Activated CD4-positive, alpha-beta T cell treated with anti-CD3 and anti-CD28 coated beads, Interleukin-2, Interleukin-6, amounts not matched to agents 100 ng/mL and 50 ng/mL, durations not matched to agents 16 hours and 8 hours (primary cell): ENCODE measurements at places on chromosomes 2 and 18.

- DNase-seq: no peak
Observed at GRCh38 chr2:241612156-241613016, 24.6 kb downstream of the THAP4 start.

- DNase-seq: peak; percentile 54
Observed at GRCh38 chr2:27016801-27017325, 15.9 kb upstream of the TMEM214 start.

DNA sequence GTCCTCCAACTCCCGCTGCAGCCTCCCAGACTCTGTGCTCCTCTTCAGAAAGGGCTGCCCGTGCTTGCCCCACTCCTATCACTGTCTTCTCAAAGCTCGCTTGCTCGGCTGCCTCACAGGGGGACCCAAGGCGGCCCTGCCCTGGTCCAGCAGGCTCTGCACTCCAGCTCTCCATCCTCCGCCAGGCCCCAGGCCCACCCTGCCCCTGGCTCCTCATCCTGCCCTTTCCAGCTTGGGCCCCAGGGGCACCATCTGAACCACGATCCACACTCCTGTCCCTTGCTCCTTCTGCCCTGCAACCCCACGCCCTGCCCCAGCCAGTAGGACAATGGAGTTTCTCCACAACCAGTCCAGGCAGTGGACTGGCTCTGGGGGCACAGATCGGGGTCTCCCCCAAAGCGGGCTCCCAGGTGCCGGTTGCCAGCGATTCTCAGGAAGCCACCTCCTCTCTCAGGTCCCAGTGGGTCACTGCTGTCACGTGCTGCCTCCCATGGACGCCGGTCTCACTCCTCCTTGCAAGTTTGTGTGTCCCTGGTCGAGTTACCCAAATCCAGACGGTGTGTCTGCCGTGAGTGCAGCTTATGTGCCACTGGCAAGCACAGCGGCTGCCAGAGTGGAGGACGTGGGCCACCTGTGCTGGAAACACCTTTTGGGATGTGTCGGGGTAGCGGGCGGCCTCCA is 238.5 kb downstream of the HDAC4 start:
- DNase-seq: no peak

GRCh38 chr2:238979636-238980035 is 131.8 kb downstream of the TWIST2 start:
- no peak for DNase-seq

DNA sequence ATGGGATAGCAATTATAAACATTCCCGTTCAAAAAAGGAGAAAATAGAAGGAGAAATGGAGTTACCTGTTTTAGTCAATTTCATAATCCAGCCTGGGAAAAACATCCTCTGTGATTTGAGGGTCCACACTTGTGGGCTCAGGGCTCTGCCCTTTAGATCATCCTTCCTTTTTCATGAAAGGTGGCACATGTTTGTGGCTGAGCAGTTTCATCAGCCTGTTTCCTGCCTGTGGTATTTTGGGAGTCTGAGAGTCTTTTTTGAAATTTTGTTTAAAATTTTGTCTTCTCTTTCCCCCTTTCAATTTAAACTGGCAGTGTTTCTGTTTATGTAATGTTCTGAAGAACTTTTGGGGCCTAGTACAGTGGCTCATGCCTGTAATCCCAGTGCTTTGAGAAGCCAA is 84.0 kb downstream of the KIAA1328 start:
- no peak for DNase-seq
